ENCODE measurements at places on chromosomes 7 and 10. TPM values are rescaled to one million over a fixed set of nuclear protein-coding genes. Genes with fewer than 3 reads are reported as not detected.

The ASAH2B gene
- total RNA-seq = 7.6 TPM

DNA sequence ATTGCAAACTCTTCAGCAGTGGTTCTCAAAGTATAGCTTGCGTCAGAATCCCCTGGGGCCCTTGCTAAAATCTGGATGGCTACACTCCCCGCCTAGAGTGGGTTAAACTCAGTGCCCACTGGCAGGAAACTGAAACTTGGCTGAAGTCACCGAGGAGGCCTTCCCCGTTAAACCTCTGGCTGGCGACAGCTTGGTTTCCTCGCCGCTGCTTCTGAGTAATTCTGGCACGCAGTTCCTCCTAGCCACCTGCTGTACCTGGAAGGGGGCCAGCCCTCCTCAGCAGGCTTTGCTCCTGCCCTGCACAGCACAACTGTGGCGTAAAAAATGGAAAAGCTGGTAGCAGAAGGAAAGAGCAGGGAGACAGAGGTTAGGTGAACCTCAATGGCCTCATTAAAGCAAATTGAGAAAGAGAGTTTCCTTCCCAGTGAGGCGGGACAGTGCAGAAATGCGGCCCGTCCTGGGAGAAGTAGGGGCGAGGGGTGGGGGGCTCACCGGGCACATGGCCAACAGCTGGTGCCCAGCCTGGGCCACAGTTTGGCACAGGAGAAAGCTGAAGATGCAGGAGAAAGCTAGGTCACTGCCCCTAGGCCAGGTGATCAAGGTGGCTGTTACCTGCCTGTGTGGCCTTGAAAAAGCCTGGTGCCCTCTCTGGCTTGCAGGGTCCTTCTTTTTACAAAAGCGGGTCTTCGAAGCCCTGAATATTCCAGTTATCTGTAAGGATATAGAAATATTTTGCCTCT, 46.6 kb downstream of the ALOX5 start:
- H3K4me1 ChIP-seq = peaks cover 2% of the 10 kb centered on the region
- no peak overlapping the region for H3K4me3 ChIP-seq
- H3K27ac ChIP-seq = no peak overlapping the region
- peak; percentile 51 for DNase-seq
- H3K27me3 ChIP-seq = no peaks in the 10 kb centered on the region
- no peaks in the 10 kb centered on the region for H3K36me3 ChIP-seq

DNA sequence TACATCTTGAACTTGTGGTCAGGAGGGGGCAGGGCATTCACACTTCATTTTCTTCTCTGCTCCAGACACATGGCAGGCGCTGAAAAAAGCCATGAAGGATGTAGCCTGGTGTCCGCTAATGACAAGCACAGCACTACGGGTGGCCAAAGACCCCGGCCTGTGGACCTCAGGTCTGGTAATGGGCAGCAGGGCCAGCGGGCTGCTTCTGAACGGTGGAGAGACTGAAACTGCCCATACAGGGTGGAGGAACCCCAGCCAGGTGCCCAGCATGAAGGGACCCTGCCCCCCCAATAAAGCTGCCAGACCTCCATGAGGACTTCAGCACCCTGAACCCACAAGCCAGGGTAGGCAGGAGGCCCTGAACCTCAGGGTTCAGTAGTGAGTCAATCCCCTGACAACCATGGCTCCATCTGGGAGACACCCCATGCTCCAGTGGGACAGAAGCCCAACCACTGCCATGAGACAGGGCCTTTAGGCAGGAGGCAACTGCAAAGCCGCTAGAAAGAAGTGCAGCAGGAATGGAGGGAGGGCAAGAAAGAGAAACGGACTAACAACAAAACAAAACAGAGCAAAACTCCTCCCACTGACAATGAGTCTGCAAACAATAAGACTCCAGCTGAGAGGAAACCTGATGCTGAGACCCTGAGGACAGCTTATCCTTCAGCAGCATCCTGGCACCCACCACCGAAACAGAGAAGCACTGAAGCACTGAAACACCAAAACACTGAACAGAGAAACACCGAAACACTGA, 140.2 kb upstream of the PPP2R2D start:
- no peak overlapping the region for H3K4me3 ChIP-seq
- H3K4me1 ChIP-seq = no peaks in the 10 kb centered on the region
- no peaks in the 10 kb centered on the region for H3K27me3 ChIP-seq
- no peak overlapping the region for H3K27ac ChIP-seq
- DNase-seq = no peak

DNA sequence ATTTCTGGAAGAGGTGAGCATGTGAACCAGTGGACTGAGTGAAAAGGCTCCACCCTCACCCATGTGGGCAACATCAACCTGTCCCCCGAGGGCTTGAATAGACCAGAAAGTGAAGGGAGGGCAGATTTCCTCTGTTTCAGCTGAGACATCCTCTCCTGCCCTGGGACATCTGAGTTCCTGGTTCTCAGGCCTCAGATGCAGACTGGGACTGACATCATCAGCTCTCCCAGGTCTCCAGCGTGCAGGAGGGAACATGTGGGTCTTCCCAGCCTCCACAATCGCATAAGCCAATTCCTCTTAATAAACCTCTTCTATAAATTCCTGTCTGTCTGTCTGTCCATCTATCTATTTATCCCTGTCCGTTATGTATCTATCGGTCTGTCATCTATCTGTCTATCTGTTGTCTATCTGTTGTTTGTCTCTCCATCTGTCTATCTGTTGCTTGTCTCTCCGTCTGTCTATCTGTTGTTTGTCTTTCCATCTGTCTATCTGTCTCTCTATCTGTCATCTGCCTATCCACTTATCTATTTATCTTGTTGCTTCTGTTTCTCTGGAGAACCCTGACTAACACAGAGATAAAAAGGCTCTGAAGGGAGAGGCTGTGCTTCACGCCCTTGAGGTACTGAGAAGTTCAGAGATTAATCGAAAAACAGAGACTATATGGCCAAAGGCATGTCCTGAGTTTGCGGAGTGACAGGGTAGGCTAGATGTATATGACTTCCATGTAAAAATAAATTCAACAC, 140.3 kb upstream of the PFKP start:
- H3K36me3 ChIP-seq = no peaks in the 10 kb centered on the region
- no peak for DNase-seq
- H3K4me3 ChIP-seq = no peak overlapping the region
- peaks cover 8% of the 10 kb centered on the region for H3K4me1 ChIP-seq
- no peaks in the 10 kb centered on the region for H3K27me3 ChIP-seq

GRCh38 chr10:60806921-60807320, 28.6 kb downstream of the CDK1 start:
- H3K36me3 ChIP-seq = no peaks in the 10 kb centered on the region
- no peak overlapping the region for H3K4me3 ChIP-seq
- no peak overlapping the region for H3K27ac ChIP-seq
- DNase-seq = peak; percentile 36
- H3K27me3 ChIP-seq = no peaks in the 10 kb centered on the region

DNA sequence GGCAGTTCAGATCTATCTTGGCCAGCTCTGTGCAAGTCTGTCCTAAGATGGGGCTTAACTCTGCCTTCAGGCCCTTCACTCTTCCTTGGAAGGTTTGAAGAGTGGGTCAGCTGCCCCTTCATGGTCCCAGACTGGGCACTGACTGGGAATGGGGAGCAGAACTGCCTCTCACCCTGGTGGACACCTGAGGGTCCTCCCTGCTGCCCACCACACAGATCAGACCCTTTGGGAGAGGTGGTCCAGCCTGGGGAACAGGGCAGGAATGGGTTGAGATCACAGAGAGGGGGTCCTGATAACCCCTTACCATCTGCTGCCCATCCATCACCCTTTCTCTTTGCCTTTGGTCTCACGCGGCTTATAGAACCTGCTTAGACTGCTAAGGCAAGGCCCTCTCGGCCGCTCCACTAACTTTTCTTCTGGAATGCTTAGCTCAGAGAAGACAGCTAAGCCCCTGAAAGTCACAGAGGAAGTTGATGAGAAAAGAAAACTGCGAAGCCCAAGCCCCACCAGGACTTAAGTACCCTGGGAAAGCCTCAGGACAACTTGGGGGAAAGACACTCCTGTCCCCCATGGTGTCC, 402 bp upstream of the CDHR1 start:
- no peaks in the 10 kb centered on the region for H3K4me1 ChIP-seq
- no peak for DNase-seq
- H3K36me3 ChIP-seq = no peaks in the 10 kb centered on the region
- no peak overlapping the region for H3K27ac ChIP-seq
